Right renal pelvis (tissue), 4 donors: ENCODE measurements at places on chromosomes 3 and 15. TPM values are rescaled to one million over a fixed set of nuclear protein-coding genes. Genes with fewer than 3 reads are reported as not detected.
A peak's percentile ranks its signal among the peaks of the same experiment; 100 is the strongest.

TMCO5A gene
- not detected for polyA plus RNA-seq

- DNase-seq, result no peak
These were observed 90.6 kb upstream of the TSC22D2 start for GRCh38 chr3:150317469-150317868.

DNA sequence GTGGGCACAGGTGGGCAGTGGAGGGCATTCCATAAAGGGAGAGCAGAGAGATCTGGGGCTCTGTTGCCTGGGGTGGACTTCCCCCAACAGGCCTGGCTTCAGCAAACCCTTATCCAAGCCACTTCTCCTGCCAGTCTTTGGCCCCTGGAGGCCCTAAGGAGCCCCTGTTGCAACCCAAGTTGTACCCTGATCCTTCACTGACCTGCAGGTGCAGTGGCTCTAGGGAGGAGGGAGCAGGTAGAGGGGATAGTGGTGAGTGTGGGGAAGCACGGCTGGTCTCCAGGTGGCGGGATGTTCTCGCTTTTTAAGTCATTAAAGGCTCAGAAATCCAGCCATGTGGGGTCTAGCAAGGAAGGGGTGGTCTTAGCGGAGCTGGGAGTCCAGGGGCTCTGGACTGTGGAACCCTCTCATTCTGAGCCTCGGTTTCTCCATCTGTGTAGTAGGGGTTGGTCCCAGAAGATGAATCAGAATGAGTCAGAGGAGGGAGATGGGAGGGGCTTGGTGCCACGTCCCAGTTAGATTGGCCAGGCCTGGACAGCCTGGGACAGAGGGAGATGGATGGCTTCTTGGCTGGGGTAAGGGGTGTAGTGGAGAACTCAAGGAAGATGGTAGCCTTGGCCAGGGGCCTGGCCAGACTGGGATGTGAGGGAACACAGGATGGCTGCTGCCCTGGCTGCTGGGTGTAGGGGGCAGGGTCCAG is 2.6 kb downstream of the ZBTB47 start:
- no peak for DNase-seq

TGM4 gene
- 0.11 TPM for polyA plus RNA-seq

DNA sequence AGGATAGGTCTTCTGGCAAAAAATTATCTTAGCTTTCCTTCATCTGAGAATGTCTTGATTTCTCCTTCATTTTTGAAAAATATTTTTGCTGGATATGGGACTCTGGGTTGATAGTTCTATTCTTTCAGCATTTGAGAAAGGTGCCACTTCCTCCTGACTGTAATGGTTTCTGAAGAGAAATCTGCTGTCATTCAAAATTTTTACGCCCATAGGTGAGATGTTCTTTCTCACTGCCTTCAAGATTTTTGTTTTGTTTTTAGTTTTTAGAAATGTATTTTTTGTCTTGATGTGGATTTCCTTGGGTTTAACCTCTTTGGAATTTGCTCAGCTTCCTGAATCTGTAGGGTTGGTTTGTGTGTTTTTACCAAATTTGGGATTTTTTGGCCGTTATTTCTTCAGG is 37.1 kb upstream of the ATP2B2 start:
- DNase-seq, result no peak

DNA sequence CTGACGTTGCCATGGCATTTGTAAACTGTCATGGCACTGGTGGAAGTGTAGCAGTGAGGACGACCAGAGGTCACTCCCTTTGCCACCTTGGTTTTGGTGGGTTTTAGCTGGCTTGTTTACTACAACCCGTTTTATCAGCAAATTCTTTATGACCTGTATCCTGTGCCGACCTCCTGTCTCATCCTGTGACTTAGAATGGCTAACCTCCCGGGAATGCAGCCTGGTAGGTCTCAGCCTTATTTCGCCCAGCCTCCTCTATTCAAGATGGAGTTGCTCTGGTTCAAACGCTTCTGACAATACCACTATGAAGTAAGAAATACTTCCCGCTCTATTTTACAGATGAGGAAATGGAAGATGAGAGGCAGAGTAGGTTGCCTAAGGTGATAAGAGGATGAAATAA is 16.6 kb downstream of the PAQR9 start:
- no peak for DNase-seq

GRCh38 chr3:72011485-72011884 is 226.5 kb upstream of the PROK2 start:
- no peak for DNase-seq

DNA sequence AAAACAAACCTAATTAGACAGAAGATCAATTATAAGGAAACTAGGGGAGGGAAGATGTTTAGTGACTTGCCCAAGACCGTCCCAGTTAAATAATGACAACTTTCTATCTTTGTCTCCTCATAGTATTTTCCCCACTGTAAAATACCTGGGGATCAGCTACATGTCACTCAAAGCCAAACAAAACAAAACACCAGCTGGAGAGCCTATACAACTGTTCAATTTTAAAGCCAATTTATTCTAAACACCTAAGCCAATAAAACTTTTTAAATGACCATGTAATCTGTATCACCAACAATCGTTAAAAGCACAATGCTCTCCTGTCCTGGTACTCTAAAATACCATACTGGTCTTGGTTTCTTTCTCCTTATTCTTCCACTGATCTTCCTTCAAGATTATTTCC is 168.4 kb downstream of the STAG1 start:
- DNase-seq, result no peak

DNA sequence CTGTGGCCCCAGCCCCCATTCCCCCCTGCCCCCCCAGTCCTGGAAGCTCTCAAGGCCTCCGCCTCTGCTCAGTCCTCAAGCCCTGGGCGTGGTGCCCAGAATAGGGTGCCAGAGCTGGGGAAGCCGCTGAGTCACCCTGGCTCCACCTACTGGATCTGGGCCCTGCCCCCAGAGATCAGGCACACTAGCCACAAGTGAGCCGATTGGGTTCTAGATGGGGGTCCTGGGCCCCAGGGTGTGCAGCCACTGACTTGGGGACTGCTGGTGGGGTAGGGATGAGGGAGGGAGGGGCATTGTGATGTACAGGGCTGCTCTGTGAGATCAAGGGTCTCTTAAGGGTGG is 5.7 kb downstream of the EIF4G1 start:
- no peak for DNase-seq

- peak; percentile 79 for DNase-seq
These were observed 25.5 kb downstream of the SETD5 start for GRCh38 chr3:9422712-9423424.

DNA sequence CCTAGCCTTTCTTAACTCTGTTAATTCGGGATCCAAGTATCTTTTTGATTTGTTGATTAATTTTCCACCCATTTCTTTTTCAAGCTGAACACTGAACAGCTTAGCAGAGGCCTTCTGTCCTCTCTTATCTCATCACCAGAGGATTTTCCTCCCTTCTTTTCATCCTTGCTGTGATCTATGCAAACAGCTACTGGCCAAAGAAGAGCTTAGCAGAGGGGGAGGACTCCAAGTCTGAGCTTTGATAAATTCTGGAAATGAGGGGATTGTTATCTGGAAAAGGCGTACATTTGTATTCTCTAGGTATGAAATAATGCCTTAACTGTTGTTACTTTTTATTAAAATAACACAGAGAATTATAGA is 13.4 kb downstream of the DZIP3 start:
- DNase-seq, result no peak

GRCh38 chr3:190673148-190673547 is 159.3 kb downstream of the IL1RAP start:
- DNase-seq, result no peak

GRCh38 chr3:53134631-53135232 is 4.5 kb upstream of the RFT1 start:
- no peak for DNase-seq

DNA sequence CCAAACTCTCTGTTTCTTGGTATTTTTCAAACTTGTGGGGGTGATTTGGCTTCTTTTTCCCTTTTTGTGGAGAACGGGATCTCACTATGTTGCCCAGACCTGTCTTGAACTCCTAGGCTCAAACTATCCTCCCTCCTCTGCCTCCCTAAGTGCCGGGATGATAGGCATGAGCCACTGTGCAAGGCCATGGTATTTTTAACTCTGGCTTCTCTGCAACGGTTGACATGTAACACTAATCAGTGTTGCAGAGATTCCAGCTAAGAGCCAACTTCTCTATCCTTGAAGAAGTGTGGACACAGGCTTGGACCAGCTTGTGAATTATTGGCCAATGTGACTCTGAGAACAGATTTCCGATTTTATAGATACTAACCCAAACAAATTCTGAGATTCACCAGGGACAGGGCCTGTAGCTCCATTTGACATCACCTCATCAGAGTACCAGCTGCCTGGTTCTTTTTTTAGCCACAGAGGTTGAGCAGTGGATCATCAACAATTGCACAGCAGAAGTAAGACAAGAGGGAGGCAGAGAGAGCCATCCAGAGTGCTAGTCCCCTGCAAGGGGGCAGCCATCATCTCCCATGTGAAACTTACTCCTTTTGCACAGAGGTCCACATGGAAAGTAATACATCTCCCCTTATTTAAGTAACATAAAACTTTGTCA is 98.1 kb upstream of the SYNPR start:
- no peak for DNase-seq

DNA sequence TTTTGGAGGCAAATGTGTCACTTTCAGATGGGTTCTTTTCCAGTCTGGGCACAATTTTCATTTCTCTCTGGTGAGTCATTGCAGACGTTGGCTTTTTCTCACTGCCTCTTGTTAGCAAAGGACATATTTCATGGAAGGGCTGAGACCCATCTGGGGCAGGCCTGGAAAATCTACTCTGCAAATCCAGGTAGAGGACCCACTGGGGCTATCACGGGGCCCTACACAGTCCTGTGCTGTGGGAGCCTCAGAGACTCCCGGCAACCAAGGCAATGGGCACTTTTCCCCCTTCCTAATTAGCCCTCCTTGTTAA is 58.0 kb downstream of the HRH1 start:
- no peak for DNase-seq
